ENCODE measurements at places on chromosomes 7 and 10.
A peak's percentile ranks its signal among the peaks of the same experiment; 100 is the strongest.

GRCh38 chr10:104339469-104340110 is 1.3 kb upstream of the ITPRIP start:
- DNase-seq, result peak; percentile 90

GRCh38 chr7:108086546-108086945 is 43.6 kb downstream of the LAMB4 start:
- no peak for DNase-seq

DNA sequence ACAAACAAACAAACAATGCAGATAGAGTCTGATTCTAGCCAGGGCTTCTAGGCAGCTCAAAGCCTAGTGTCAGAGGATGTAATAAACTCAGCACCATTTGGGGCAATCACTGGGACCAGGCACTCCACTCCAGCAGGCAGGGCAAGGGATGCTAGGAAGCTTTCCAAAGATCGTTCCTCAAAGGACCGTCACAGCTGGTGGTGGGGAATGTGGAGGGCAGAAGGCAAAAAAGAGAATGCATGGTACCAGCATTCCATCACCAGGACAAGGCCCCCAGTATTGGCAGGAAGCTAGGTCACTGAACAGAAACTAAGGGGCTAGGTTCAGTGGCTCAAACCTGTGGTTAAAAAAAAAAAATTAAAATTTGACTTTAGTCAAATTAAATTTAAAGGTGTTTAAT is 94.2 kb downstream of the CUL2 start:
- DNase-seq, result no peak

GRCh38 chr7:99624484-99624883 is 7.7 kb downstream of the ZSCAN25 start:
- DNase-seq, result no peak

- DNase-seq, result peak; percentile 60
Measured at GRCh38 chr10:70903262-70903921, 15.0 kb upstream of the PCBD1 start.

GRCh38 chr10:104099269-104099668 is 13.6 kb upstream of the COL17A1 start:
- DNase-seq, result no peak

GRCh38 chr10:124563320-124564040 is 101.9 kb downstream of the LHPP start:
- DNase-seq, result no peak

GRCh38 chr10:33134011-33134751 is 176.2 kb upstream of the ITGB1 start:
- no peak for DNase-seq

- no peak for DNase-seq
Measured at GRCh38 chr10:97131181-97131628, 54.6 kb downstream of the SLIT1 start.

GRCh38 chr10:80356563-80356988 is at the start of the genes DYDC1 and DYDC2:
TSS of gene DYDC1 (minus strand) at chr10:80356755. CDS start at chr10:80352601, 4,154 bp downstream.
TSS of gene DYDC2 (plus strand) at chr10:80356781. CDS start at chr10:80362444, 5,663 bp downstream.
- DNase-seq, result no peak

DNA sequence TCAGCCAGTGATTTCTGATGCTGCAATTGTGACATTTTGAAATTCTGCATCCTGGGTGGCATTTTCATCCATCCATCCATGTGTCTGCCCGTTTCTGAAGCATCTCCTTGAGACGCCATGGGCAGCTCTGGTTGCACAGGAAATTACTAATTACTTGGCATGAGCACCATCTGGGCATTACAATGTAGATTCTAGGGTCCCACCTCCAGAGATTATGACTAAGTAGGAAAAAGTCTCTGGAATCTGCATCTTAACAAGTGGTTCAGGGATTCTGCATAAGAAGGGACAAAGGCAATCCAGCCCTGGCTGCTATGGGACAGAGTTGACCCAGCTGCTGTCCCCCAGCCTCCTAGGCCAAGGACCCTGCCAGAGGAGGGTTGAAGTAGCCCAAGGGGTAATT is 65.3 kb downstream of the CUZD1 start:
- DNase-seq, result no peak

- DNase-seq, result no peak
Measured at GRCh38 chr10:101843032-101844021, at the start of gene KCNIP2. TSS of gene KCNIP2 (minus strand) at chr10:101843800. CDS start at chr10:101843568, 232 bp downstream.

DNA sequence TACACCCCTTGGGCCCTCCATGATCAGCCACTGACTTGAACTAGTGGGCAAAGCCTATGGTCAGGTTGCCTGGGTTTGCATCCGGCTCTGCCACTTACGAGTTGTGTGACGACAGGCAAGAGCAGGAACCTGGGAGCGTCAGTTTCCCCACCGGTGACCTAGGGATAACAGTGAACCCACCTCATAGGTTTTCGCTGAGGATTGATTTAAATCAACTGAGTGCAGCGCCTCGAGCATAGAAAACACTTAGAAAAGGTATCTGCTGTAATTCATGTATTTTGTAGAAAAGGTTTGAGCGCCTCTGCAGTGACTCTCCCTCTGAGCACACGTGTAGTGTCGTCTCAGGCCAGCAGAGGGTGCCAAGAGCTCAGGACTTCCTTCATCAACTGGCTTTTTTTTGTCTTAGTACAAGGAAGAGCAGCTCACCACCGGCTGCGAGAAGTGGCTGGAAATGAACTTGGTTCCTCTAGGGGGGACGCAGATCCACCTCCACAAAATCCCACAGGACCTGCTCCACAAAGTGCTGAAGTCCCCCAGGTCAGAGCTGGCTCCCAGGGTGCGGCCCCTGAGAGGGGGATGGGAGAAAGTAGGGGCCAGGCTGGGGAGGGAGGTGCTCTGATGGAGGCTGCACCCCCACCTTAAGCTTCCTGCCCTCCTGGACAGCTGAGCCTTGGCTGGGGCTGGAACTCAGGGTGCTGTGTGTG is 27.7 kb downstream of the BTBD16 start:
- DNase-seq, result peak; percentile 81

GRCh38 chr7:106545275-106545674 is 115.7 kb downstream of the CCDC71L start:
- no peak for DNase-seq

Data from OCI-M1 (cell line).